ENCODE measurements at places on chromosomes 6 and 20. TPM values are rescaled to one million over a fixed set of nuclear protein-coding genes. Genes with fewer than 3 reads are reported as not detected.

Gene SGK2
- 1.3 TPM for polyA plus RNA-seq

Gene REM1
- polyA plus RNA-seq: 2.9 TPM

Gene BEND6
- 2.2 TPM for polyA plus RNA-seq

Gene HLA-DMB
- polyA plus RNA-seq: 11.0 TPM

Gene WFDC13
- polyA plus RNA-seq: not detected

All from ovary (tissue), 10 donors.